ENCODE measurements at places on chromosomes 13 and 19.
A peak's percentile ranks its signal among the peaks of the same experiment; 100 is the strongest.

- no peak for DNase-seq
Measured at GRCh38 chr19:40213882-40214570, 4.2 kb downstream of the TTC9B start.

DNA sequence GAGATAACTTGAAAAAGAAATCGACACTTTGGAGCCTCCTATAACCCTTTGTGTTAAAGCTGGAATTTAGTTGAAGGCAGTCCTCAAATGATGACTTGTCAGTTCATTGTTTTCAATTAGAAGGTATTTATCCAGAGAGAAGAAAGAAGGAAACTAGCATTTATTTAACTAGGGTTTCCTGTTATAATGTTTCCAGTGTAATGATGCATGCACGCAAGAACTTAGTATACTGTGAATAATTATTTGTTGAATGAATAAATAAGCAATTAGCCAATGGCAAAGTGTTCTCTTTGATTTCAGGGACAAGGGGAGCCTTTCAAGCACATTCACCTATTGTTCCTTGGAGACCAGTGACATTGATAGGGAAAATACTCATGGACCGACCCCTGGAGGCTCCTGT is 307.4 kb downstream of the KLF5 start:
- DNase-seq = no peak

DNA sequence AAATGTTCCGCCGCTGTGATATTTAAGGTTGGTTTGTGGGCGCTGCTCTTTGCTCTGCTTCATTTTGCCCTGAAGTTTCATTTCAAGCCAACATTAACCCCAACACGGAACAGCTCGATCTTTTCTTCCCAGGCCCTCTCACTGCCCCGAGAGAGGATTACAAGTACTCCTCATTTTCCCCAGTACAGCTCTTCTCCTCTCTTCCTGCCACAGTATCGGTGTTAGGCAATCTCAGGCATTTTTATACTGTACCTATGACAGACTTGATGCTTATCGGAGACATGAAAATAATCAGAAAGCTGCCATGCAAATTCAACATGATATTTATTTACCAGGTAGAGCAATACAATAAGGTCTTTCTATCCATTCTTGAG is 1.3 kb upstream of the EDNRB start:
- DNase-seq = no peak

GRCh38 chr19:34145741-34146202 is 26.5 kb upstream of the LSM14A start:
- DNase-seq = peak; percentile 9

GRCh38 chr19:34997071-34997617 is 3.0 kb upstream of the GRAMD1A start:
- DNase-seq = no peak

- DNase-seq = no peak
Measured at GRCh38 chr19:30878495-30878894, 470.7 kb downstream of the TSHZ3 start.

DNA sequence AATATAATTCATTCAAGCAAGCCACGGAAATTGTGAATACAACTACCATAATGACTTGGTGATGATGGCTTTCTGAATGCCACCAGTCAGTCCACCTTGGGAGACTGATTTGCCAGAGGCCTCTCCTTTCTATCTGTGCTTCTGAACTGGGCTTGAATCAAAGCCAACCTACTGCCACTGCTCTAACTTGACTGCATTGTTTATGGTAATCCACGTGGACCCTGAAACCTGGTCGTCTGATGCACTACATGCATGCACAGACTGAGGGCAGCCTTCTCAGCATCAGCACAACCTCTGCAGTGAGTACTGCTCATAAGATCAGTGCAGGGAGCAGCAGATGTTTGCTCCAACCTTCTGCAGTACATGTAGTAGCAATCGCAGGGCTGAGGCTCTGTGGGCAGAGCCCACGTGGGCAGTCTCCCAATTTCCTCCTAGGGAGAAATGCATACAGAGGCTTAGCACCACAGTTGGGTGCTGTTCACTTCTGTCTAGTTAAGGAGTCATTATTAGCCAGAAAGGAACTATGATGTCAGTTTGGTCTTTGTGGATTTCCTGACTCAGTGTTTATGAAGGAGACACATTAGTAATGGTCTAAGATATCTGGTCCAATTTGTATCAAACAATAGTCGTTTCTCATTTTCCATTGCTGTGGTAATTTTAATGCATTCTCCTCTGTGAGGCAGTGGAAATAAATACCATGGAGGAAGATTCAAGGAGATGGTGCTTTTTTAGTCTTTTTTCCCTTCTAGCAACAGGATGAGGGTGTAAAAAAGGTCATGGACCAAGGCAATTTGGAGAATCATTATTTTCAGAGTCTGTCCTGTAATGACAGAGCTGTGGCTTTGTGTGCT is 82.5 kb downstream of the AKAP11 start:
- DNase-seq = no peak

GRCh38 chr13:97369261-97369893 is 64.6 kb upstream of the RAP2A start:
- peak; percentile 26 for DNase-seq

GRCh38 chr19:33520844-33521479 is 629 bp downstream of the PEPD start:
- DNase-seq = no peak

- DNase-seq = no peak
Measured at GRCh38 chr13:46753137-46753536, 43.8 kb downstream of the ESD start.

DNA sequence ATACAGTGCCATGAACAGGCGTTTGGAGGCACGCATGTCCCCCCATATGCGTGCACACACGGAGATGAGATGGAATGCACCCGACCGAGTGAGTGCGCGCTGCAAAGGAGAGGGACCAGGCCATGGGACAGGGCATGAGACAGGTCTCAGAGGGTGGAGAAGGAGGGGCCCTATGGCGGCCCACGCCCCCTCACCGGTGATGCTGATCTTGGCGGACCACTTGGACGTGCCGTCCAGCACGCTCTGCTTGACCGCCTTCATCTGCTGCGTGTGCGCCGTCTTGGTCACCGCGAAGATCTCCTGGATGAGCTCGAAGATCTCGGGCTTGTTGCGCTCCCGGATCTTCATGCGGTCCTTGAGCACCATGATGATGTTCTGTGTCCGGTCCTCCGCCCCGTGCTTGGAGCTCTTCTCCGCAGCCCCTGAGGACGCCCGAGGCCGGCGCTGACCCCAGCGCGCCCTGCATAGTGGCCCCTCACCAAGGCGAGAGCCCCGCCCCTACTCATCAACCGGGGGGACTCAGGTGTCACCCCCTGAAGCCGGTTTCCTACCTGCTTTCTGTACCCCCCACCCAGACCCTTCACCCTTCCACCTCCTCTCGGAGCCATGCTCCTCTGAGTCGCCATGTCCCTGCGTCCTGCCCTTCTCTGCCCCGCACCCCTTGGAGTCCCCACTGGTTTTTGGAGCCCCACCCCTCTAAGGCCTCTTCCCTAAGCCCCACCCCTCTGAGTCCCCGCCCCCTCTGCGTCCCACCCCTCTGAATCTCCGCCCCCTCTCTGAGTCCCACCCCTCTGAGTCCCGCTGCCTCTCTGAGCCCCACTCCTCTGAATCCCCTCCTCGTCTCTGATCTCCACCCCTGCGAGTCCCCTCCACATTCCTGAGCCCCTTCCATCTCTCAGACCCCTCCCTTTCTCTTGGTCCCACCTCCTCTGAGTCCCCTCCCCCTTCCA is 40.8 kb downstream of the UNC13A start:
- DNase-seq = no peak

- no peak for DNase-seq
Measured at GRCh38 chr13:37070145-37070695, 10.7 kb upstream of the SUPT20H start.

DNA sequence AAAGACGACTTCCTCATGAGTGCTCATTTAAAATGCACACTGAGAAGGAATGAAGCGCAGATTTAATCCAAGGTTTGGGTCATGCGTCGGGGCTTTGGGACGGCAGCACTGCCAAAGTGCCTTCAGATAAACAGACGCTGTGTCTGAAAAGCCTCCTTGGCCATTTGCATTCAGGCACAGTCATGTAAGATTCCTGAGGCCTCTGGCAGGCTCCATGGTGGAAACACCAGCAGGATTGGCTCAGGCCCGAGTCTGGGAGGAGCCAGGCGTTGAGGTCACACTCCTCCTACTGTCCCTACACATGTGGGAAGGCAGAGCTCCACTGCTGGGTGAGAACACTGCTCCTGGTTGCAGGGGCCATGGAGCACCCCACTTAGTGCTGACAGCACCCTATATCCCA is 113.3 kb upstream of the KL start:
- DNase-seq = no peak

Data from NCI-H774 (cell line).